Prostate gland (tissue), 2 donors: ENCODE measurements at places on chromosomes 1 and 21. TPM values are rescaled to one million over a fixed set of nuclear protein-coding genes. Genes with fewer than 3 reads are reported as not detected.

DNA sequence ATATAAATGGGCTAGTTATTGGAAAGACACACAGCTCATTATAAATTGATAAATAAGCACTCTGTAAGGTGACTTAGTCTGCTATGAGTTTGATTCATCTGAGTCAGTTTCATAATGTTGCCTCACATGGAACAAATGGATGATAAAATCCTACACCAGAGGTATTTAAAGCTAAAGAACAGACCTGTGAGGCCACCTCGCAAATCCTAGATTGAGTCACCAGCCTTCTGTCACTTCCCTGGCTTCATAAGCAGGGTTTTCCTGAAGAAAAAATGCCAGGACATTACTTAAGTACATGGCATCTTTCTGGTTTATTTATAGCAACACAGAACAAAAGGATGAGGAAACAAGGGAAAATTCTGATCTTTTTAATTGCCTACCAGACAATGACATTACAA lies 18.4 kb downstream of the CD2 start:
- no peak for DNase-seq
- no peaks in the 10 kb centered on the region for H3K36me3 ChIP-seq
- no peaks in the 10 kb centered on the region for H3K27me3 ChIP-seq
- no peak overlapping the region for H3K4me3 ChIP-seq

DNA sequence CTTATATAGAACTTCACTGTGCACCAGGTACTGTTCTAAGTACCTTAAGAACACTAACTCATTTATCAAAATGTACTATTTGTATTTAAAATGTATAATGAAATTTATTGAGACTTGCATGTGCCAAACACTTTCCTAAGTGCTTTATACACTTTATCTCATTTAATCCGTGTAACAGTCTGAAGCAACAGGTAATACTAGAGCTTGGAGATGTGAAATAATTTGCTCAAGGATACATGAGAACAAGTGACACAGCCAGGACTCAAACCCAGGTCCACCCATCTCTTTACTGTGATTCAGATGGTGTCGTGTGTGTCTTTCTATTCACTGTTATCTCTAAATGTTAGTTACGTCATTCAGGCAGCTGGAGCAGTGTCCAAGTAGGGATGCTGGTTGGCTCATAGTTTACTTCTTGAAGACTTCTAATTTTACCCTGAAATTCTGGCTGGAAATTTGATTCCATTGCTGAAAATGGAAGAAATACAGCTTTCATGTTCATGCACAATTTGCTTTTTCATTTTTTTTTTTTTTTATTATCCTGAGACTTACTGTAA lies 169.7 kb upstream of the UBE2U start:
- H3K27me3 ChIP-seq: no peaks in the 10 kb centered on the region
- H3K36me3 ChIP-seq: no peaks in the 10 kb centered on the region
- H3K27ac ChIP-seq: no peak overlapping the region

DNA sequence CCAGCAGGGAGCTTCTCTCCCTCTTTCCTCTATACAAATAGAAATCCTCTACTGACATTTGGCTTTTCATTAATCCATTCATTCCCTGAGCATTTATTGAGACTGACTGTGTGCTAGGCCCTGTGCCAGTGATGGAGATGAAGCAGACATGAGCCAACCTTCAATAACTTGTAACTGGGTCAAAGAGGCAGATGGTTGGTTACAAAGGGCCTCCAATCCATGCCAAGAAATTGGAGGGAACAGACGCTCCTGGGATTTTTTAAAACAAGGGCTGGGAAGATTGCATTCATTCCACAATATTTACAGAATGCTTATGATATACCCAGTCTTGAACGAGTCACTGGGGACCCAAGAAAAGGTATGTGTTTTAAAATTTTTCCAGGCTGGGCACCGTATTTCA lies 6.2 kb downstream of the HPCAL4 start:
- DNase-seq: no peak
- no peak overlapping the region for H3K4me3 ChIP-seq
- H3K4me1 ChIP-seq: no peaks in the 10 kb centered on the region

GRCh38 chr1:199808110-199808870 lies 219.2 kb upstream of the NR5A2 start:
- no peaks in the 10 kb centered on the region for H3K36me3 ChIP-seq
- no peak for DNase-seq
- no peak overlapping the region for H3K27ac ChIP-seq
- H3K4me3 ChIP-seq: no peak overlapping the region

- no peaks in the 10 kb centered on the region for H3K36me3 ChIP-seq
- H3K27me3 ChIP-seq: no peaks in the 10 kb centered on the region
- no peaks in the 10 kb centered on the region for H3K4me1 ChIP-seq
- no peak overlapping the region for H3K27ac ChIP-seq
- no peak for DNase-seq
Observed at GRCh38 chr1:99270646-99271045, 6.4 kb downstream of the PLPPR4 start.

DNA sequence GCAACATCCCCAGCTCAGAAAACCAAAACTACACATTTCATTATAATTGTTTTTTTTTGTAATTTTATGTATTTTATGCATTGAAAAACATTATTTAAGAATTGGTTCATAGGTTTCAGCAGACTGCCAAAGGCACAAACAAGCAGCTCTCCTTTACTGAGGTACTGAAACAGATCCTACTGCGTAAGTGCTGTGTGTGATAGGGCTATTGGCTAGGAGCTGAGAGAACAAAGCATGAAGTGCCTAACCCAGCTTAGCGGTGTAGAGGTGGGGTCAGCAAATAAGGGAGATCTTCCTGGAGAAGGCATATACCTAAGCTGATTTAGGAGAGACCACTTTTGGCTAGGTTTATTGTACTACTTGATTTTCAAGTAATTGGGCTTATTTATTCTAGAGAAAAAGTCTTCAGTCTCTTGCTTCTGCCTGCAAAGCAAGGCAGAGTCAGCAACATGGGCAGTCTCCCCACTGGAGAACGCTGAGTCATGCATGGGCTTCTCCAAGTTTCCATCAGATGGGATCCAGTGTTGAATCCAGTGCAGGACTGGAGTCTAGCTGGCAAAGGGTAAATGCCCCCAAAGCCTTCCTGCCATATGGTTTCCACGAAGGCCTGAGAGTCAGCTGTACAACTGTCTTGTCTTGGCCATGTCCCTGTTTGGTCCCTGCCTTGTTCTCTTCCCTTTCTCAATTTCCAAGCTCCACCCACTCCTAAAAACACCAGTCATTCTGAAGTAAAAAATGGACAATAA lies 18.0 kb upstream of the YTHDF2 start:
- H3K27ac ChIP-seq: no peak overlapping the region
- no peak for DNase-seq
- peaks cover 5% of the 10 kb centered on the region for H3K36me3 ChIP-seq
- H3K27me3 ChIP-seq: no peaks in the 10 kb centered on the region
- H3K4me1 ChIP-seq: no peaks in the 10 kb centered on the region

DNA sequence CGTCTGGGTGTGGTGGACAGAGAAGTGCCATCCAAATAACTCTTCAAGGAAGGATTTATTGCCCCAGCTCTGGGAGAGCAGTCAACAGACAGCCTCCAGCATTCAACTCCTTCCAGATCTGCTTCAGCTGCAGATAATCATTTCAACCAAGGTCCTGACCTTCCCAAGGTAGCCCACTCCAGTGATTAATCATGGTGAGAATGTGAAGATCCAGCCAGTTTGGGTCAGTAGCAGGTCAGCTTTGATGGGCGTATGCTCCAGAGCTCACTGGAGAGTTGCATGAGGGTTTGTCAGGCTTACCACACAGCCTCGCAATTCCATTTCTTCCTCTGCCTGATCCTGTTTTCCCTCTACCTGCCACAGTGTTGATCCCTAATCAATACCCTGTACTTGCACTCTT lies 214.5 kb upstream of the ZRANB2 start:
- H3K4me3 ChIP-seq: no peak overlapping the region
- no peaks in the 10 kb centered on the region for H3K4me1 ChIP-seq
- H3K27me3 ChIP-seq: no peaks in the 10 kb centered on the region
- no peak overlapping the region for H3K27ac ChIP-seq
- DNase-seq: no peak

GRCh38 chr1:219518168-219518906 lies 94.6 kb downstream of the ZC3H11B start:
- H3K36me3 ChIP-seq: no peaks in the 10 kb centered on the region
- no peak overlapping the region for H3K4me3 ChIP-seq
- DNase-seq: no peak
- H3K4me1 ChIP-seq: peaks cover 9% of the 10 kb centered on the region

GRCh38 chr1:206835186-206835585 lies 30.2 kb upstream of the IL20 start:
- no peaks in the 10 kb centered on the region for H3K4me1 ChIP-seq
- no peak overlapping the region for H3K27ac ChIP-seq
- no peak for DNase-seq
- no peaks in the 10 kb centered on the region for H3K27me3 ChIP-seq

DNA sequence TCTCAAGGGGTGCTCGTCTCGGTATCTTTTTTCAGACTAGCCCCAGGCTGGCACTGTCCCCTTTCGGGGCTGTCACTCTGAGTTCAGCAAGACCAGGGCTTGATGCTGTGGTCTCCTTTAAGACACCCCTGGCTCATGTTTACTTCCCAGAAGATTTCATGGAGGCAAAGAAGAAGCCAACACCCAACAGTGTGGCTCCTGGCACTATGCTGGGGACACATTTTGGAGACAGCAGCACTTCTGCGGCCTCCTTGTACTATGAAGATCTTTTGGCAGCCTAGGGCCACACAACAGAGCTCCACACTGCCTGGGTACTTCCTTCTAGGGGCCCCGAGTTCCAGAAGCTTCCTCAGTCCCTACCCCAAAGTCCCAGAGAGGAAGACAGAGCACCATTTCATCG lies 24.6 kb downstream of the ECE1 start:
- no peaks in the 10 kb centered on the region for H3K27me3 ChIP-seq
- H3K27ac ChIP-seq: no peak overlapping the region
- no peak overlapping the region for H3K4me3 ChIP-seq
- no peaks in the 10 kb centered on the region for H3K36me3 ChIP-seq
- DNase-seq: no peak

GRCh38 chr1:164895026-164895912 lies 336.3 kb downstream of the PBX1 start:
- no peak overlapping the region for H3K27ac ChIP-seq
- H3K27me3 ChIP-seq: no peaks in the 10 kb centered on the region
- H3K4me1 ChIP-seq: no peaks in the 10 kb centered on the region
- no peak for DNase-seq
- H3K36me3 ChIP-seq: no peaks in the 10 kb centered on the region
- no peak overlapping the region for H3K4me3 ChIP-seq

DNA sequence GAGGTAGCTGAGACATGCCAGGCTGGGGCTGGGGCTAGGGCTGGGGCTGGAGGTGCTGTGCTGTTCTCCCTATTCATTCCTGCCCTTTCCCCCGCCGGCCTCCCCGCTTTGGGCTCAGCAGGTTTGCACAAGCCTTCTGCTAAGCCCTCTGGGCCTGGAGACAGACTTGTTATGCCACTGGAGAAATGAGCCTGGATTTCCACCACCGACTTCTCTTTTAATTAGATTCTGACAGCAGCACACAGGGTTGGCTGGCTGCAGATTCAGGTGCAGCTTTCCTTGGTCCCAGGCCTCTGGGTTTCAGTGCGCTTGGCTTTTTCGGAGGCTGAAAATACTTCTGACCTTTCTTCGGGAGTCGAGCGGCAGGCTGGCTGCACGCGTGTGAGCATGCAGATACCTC lies 71.5 kb upstream of the ACTL8 start:
- no peak overlapping the region for H3K4me3 ChIP-seq
- DNase-seq: peak; percentile 29
- H3K36me3 ChIP-seq: no peaks in the 10 kb centered on the region

GRCh38 chr1:224811564-224811963 lies 117.9 kb upstream of the DNAH14 start:
- DNase-seq: no peak
- H3K36me3 ChIP-seq: no peaks in the 10 kb centered on the region
- no peak overlapping the region for H3K4me3 ChIP-seq
- no peaks in the 10 kb centered on the region for H3K4me1 ChIP-seq

DNA sequence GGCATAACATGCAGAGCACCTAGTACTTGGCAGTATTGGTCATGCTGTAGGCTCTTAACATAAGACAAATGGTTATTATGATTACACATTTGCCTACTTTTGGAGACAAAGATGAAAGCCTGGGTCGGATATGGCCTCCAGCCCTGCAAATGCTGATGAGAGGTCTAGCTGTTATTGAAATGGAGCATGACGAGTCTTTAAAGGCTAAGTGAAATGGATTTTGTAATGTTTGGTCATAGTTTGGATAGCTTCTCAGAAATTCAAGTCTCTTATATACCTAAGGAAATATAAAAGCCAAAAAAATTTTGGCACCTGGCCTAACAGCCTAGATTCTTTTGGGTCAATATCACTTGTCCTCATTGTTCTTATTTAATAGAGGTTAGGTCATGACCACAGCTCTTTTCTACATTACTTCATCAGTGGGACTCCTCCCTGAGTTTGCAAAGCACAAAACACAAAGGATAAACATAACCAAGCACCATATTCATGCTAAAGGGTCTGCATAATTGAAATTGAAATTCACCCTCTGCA lies 69.2 kb upstream of the WLS start:
- no peak for DNase-seq
- H3K4me1 ChIP-seq: no peaks in the 10 kb centered on the region
- H3K27me3 ChIP-seq: no peaks in the 10 kb centered on the region
- no peak overlapping the region for H3K27ac ChIP-seq
- H3K36me3 ChIP-seq: no peaks in the 10 kb centered on the region

DNA sequence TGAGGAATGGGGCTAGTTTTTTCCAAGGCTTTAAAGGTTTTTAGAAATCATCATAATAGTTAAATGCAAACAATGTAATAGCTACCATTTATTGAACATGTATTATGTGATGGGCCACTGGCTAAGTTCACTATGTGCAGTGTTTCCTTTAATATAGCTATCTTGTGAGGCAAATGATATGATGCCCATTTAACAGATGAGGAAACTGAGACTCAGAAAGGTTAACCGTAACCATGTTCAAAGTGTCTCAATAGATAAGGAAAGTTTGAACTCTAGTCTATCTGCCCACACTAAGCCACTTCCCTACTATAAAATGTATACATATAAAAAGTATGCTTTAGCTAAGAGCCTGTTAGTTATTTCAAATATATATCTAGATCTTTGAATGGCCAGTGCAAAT lies 64.8 kb downstream of the GNG12 start:
- H3K27ac ChIP-seq: no peak overlapping the region
- no peaks in the 10 kb centered on the region for H3K4me1 ChIP-seq
- DNase-seq: no peak
- H3K27me3 ChIP-seq: no peaks in the 10 kb centered on the region
- no peaks in the 10 kb centered on the region for H3K36me3 ChIP-seq

DNA sequence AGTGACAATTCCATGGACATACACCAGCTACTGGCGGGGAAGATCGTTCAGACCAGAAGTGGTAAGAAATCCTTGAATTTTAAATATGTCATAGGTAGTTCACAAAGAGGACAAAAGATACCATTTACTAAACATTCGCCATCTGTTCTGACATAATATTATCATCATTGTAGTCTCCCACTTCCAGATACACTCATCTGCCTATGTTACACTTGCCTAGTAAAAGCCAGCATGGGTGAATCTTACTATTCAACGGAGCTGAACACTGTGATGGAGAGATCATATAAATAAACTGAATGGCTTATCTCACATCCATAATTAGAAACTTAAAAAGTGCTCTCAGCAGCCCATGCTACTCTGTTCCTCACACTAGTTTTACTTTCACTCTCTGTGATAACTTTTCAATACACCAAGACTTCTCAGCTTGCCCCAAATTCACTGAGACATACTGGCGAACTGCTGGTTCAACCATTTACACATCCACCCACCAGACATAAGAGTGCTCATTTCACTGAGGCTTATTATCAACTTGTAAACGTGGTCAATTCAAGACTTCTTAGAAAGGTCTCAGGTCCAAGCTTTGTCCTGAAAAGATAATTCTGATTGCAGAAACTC lies 463 bp upstream of the PRRC2C start:
- H3K4me3 ChIP-seq: peak overlapping the region; percentile 82
- DNase-seq: no peak
- no peaks in the 10 kb centered on the region for H3K4me1 ChIP-seq
- peak overlapping the region; percentile 98 for H3K27ac ChIP-seq
- H3K27me3 ChIP-seq: no peaks in the 10 kb centered on the region

The ACKR1 gene
- 60.4 TPM for total RNA-seq

The EPHA2 gene
- total RNA-seq: 17.7 TPM

The CEP170 gene
- 9.7 TPM for total RNA-seq

The MLLT11 gene
- total RNA-seq: 1.9 TPM
